Stimulated activated CD8-positive, alpha-beta memory T cell treated with anti-CD3 and anti-CD28 coated beads, Interleukin-7, amount 100 ng/mL, for 1 hour (primary cell): ENCODE measurements at places on chromosomes 7 and 10.

- DNase-seq: no peak
Measured at GRCh38 chr10:111221682-111222480, 145.1 kb downstream of the ADRA2A start.

DNA sequence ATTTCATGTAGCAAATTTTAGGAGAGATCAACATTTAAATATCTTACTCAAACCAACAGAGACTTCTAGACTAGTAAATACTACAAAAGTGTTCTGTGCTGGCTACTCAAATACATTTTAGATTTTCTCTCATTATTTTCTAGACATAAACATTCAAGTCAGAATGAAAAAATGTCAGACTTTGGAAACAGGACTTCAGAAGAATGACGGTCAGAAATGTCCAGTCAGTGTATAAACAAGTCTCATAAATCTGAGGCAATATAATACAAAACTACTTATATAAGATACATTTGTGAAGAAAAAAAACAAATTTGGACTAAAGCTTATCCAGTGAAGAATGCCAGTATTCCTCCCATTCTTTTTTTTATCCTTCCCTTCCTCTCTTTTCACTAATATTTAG lies 25.9 kb downstream of the RNLS start:
- no peak for DNase-seq

GRCh38 chr10:34272316-34272715 lies 542.8 kb downstream of the PARD3 start:
- DNase-seq: no peak

DNA sequence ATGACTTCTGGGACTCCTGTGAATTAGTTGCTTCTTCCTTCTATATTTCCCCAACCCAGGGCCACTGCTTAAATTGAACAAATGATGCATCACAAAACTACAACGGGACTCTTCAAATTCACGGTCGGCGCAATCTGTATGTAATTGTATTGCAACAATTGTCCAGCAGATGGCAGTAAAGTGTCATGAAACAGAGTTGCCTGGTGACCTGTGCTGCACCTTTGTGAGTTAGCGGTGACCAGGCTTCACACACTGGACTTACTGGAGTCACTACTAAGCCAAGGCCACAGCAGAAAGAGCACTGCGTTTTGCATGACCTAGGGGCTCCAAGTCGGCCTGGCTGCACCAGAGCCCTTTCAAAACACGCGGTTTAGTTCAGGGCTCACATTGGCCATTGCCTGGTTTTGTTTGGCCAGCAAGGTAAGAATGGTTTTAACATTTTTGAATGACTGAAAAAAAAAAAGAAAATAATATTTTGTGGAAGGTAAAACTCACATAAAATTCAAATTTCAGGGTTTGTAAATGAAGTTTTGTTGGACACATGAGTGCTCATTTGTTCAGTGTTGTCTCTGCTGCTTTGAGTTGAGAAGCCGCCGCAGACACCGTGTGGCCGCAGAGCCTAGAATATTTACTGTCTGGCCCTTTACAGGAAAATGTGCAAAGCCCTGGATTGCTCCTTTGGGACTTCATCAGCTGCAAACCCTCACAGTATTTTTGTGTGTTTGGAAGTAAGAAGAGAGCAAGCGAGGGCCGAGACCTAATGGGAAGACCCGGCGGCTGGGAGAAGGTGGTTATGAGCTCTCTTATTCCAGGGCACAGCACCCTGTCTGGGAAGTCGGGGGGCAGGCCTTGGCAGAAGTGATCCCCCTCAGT lies 23.2 kb upstream of the ZNF32 start:
- DNase-seq: no peak
